ENCODE measurements at places on chromosomes 3 and 15.

GRCh38 chr3:73603762-73604171 lies 21.0 kb downstream of the PDZRN3 start:
- DNase-seq: peak; percentile 88

DNA sequence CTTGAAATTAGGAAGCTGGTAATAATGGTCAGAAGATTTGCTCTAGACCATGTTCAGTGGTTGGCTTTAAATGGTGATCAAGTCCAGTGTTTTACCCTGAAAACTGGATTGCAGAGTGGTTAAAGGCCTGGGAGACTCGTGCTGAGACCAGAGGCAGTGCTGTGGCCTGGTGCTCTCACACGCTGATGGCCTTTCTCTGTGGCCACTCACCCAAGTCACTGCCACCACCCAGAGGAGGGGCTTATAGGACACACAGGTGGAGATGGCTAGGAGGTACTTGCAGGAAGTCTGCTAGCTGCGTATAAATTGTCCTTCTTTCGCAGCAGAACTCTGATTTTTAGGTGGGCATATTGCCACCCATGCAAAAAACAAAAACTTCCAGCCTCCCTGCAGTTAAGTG lies 6.2 kb upstream of the EHD4 start:
- no peak for DNase-seq

GRCh38 chr3:126816986-126817777 lies 113.1 kb downstream of the CHCHD6 start:
- DNase-seq: peak; percentile 21

DNA sequence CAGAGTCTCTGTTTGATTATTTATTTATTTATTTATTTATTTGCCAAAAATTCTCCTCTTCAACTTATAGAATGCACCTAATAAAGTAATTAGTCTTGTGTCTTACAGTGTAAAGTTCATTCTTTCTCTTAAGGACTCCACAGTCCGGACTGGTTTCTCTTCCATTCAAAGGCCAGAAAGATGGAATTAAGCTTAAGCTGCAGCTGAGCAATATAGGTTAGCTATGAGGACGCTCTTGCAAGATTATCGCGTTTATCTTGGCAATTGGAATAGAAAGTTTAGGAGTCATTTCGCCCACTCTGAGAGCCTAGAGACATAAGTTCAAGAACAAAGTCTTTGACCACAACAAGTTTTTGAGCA lies 15.0 kb downstream of the TAGLN3 start:
- no peak for DNase-seq

GRCh38 chr3:52454250-52454937 lies 553 bp upstream of the TNNC1 start:
- DNase-seq: no peak

GRCh38 chr3:151581035-151581434 lies 120.2 kb upstream of the IGSF10 start:
- DNase-seq: peak; percentile 46

DNA sequence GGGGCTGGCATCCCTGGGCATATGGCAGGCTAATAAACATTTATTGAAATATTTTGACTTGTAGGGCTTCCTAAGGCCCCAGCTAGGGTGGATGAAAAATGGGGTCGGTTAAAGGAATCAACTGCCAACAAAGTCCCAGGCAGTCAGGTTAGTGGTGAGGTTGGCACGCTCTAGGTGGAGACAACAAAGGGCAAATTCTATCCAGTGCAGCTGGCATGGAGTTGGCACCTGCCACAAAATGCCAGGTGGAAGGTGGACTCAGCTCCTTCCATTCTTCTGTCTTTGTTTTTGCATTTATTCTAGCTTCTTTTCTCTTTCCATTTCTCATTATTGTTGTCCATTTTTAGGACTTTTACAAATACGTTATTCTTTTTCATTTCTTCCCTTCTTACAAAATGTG lies 31.0 kb downstream of the LCMT2 start:
- DNase-seq: no peak

DNA sequence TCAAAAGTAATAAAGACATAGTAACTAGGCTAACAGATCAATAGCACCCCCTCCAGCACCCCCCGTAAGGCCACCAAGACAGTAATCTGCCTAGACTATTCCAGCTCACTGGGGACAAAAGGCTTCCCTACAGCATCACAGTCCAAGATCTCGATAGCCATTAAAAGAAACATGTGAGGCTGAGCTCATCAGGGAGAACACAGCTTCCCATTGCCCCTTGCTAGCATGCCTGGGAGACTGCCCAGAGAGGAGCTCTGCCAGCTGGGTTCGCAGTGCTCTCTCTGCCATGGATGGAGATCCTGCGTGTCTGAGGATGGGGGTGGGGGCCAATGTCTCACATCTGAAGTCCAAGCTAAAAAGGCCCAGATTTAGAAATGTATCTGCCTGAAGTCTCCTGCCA lies 17.8 kb downstream of the LRIG1 start:
- DNase-seq: peak; percentile 73

DNA sequence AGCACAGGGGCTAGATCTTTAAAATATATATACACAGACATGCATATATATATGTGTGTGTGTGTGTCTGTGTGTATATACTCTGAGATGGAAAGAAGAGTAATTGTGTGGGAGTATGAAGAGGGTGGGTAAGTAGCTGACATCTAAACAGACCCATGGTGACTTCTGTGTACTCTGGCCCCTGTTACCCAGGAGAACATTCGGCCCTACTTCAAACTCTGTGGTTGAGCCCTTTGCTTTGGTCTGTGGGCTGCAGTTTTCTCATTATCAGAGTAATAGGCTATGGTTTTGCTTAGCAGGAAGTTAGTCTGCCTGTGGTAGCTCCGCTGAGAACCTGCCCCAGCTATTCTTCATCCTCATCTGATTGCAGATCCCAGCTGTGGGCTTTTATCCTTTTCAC lies 141.4 kb downstream of the RBPMS2 start:
- no peak for DNase-seq

GRCh38 chr3:59412516-59412915 lies 362.7 kb upstream of the CFAP20DC start:
- peak; percentile 51 for DNase-seq

- no peak for DNase-seq
Observed at GRCh38 chr3:183330881-183331280, 77.8 kb downstream of the B3GNT5 start.

GRCh38 chr3:143428294-143428693 lies 308.7 kb downstream of the CHST2 start:
- DNase-seq: no peak

- DNase-seq: no peak
Observed at GRCh38 chr15:29062179-29062591, 176.4 kb downstream of the APBA2 start.

DNA sequence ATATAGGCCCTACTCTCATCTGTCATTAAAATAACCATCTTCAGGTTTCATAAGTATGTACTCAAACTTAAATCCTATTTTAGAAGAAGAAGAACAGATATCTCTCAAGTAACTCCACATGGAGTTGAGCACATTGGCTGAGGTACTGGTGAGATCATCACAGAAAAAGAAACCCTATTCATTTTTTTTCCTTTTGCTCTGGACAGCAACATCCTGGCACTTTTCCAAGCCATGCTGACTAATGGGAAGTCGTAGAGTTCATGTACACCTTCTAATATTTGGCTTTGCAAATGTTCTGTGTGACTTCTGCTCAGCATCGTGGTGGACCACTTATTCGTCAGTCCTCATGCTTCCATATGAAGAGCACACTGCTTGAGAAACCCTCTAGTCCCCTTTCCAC lies 336.0 kb upstream of the KCNH8 start:
- peak; percentile 84 for DNase-seq

DNA sequence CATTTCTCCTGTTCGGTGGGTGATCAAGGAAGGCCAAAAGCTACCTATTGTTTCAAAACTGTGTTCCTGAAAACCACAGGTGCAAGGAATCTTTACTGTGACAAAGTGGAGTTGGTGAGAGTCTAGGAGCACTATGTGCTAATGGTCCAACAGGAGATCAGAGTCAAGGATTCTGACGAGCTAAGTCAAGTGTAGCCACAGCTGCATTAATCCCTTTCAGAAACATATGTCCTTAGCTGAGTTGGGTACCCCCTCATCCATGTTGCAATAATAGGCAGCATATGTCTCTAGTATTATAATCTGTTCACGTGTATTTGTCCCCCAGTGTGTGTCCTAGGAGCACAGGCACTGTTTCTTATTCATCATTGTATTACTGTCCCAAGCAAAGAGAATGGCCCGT lies 1.7 kb downstream of the VPS39 start:
- DNase-seq: no peak

- no peak for DNase-seq
Observed at GRCh38 chr3:133368371-133369067, 31.3 kb upstream of the BFSP2 start.

DNA sequence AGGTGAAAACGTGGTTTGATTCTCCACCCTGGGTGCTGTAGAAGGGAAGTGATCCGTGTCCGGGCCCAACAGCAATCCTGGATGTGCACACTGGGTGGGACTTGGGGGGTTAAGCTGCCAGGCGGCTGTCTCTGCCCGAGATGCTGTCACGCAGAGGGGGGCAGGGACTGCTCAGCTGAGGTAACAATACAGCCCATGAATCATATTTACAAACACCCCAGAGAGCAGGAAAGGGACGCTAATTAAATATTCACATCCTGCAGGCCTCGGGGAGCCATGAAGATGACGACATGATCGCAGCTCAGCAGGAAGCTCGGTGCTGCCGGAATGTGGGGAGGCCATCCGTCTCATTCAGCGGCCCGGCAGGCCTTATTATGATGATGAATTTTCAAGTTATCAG lies 17.9 kb upstream of the CRABP1 start:
- no peak for DNase-seq

- DNase-seq: peak; percentile 3
Observed at GRCh38 chr3:61493339-61493738, 68.0 kb upstream of the PTPRG start.

DNA sequence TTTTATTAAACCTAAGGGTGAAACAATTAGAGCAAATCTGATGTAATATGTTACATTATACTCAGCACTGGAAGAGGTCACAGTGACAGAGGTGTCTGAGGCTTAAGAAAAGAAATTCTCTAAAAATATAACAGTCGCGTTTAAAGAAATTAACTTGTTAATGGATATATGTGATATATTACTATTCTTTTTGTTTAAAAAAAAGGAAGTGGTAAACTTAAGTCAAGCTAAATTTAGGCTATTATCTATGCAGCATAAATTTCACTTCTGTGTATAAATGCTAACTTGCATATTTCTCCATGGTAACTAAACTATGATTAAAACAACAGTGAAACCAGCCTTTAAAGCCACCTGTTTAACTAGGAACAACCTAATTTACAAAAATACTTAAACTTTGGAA lies 191.3 kb downstream of the FOXP1 start:
- DNase-seq: no peak

DNA sequence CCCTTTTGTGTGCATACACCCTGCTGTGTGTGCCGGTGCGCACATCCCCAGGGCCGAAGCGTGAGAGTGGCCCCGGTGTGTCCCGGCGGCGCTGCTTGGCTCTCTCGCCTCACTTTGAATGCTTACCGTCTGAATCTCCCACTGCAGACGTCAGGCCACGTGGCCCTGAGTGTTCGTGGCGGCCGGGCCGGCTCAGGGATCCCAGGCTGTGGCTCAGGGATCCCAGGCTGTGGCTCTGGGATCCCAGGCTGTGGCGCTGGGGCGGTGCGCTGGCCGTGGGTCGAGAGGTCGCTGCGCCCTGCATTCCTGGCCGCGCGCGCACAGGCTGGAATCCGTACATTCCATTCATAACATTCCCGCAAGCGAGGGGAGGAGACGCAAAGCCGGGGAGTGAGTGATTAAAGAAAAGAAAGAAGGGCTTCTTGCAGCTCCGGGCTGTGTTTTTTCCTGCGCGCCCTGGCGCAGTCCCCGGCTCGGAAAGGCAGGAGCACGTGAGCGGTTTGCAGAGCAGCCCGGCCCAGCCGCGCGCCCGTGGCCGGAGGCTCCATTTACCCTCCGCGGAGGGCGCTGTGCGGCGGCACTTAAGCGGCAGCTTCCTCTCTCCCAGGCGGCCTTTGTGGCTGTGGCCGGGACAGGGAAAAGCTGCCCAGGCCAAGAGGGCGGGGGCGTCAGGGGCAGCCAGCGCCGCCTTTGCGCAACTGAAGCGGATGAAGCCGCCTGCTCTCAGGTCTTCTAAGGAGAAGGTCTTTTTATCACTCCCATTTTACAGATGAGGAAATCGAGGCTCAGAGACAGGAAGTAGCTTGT lies 87.0 kb upstream of the ALDH1L1 start:
- DNase-seq: peak; percentile 75
